ENCODE measurements at places on chromosomes 12 and 14.

DNA sequence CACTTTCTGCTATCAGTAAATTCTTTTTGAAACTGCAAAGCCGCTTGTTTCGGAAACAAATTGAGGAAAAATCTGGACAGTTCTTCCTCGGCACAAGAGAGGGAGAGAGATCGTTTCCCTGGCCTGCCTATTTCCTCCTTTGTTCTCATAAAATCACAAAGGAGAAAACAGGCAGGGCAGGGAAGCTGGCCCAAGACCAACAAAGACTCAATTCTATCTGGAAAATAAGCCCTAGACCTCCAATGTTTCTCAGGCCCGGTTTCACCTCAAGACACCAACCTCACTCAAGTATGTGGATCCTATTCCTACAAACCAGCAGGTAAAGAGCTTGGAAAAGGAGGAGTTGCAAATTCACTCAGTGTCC lies 19.5 kb downstream of the DICER1 start:
- H3K27ac ChIP-seq: no peak overlapping the region
- DNase-seq: no peak
- H3K36me3 ChIP-seq: no peaks in the 10 kb centered on the region
- no peak overlapping the region for H3K4me3 ChIP-seq

DNA sequence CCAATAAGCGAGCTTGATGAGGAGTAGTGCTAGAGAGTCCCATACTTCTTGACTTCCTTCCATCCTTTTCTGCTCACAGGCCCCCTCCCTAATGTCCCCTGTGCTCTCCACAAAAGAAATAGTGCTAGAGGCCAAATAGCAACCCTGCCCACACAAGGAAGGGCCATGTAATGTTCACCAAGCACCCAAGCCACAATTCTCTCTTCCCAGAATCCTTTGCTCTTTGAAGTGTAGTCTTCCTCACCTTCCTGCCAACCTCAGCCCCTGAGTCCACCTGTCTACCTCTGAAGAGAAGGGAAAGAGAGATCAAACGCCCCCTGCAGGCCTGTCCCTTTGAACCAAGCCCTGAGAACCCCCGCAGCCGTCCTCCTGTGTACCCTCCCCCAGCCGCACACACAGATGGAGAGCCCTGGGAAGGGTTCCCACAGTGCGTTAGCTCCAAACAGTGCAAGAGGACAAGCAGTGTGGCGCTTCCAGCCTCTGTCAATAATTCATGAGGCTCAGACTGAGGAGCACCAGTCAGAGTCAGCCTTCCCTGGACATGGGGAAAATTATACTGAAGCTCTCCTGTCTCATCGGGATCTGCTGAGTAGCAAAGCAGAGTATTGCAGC lies 1.9 kb upstream of the DHRS4 start:
- no peak overlapping the region for H3K27ac ChIP-seq
- no peaks in the 10 kb centered on the region for H3K4me1 ChIP-seq
- H3K27me3 ChIP-seq: no peaks in the 10 kb centered on the region
- H3K36me3 ChIP-seq: no peaks in the 10 kb centered on the region
- no peak overlapping the region for H3K4me3 ChIP-seq

DNA sequence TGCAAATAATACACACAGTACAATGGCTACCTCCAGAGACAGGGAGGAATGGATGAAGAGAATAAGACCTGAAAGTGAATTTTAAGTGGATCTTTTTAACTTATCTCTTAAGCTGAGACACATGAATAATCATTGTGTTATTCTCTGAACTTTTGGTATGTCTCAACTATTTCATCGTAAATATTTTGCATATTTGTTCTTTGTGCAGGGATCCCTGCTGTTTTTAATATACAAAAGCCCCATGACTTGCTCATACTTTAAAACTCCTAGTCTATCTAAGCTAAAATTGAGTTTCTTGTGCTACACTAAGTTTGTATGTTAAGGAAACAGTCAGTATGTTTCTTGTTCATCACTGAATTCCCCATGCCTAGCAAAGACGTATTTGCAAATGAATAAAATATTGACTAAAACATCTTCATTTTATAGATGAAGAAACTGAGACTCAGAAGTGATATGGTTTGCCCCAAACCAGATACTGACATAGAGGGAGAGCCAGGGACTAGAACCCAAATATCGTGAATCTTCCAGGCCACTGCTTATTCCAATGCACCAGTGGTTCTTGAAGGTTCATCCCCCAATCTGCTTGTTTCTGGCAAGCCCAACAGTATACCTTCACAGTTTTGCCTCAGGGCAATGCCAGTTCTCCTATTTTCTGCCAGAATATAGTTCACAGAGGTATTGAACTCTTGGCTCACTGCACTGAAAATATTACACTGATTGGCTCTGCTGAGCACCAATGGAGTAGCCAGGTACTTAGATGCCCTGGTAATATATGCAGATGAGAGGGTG lies 356.9 kb downstream of the MED13L start:
- no peaks in the 10 kb centered on the region for H3K27me3 ChIP-seq
- H3K4me3 ChIP-seq: no peak overlapping the region
- H3K36me3 ChIP-seq: no peaks in the 10 kb centered on the region
- no peak for DNase-seq
- no peaks in the 10 kb centered on the region for H3K4me1 ChIP-seq
- no peak overlapping the region for H3K27ac ChIP-seq

GRCh38 chr14:29016050-29016900 lies 249.7 kb downstream of the FOXG1 start:
- H3K27me3 ChIP-seq: no peaks in the 10 kb centered on the region
- peak; percentile 22 for DNase-seq
- no peaks in the 10 kb centered on the region for H3K36me3 ChIP-seq
- H3K4me1 ChIP-seq: no peaks in the 10 kb centered on the region
- H3K27ac ChIP-seq: no peak overlapping the region

DNA sequence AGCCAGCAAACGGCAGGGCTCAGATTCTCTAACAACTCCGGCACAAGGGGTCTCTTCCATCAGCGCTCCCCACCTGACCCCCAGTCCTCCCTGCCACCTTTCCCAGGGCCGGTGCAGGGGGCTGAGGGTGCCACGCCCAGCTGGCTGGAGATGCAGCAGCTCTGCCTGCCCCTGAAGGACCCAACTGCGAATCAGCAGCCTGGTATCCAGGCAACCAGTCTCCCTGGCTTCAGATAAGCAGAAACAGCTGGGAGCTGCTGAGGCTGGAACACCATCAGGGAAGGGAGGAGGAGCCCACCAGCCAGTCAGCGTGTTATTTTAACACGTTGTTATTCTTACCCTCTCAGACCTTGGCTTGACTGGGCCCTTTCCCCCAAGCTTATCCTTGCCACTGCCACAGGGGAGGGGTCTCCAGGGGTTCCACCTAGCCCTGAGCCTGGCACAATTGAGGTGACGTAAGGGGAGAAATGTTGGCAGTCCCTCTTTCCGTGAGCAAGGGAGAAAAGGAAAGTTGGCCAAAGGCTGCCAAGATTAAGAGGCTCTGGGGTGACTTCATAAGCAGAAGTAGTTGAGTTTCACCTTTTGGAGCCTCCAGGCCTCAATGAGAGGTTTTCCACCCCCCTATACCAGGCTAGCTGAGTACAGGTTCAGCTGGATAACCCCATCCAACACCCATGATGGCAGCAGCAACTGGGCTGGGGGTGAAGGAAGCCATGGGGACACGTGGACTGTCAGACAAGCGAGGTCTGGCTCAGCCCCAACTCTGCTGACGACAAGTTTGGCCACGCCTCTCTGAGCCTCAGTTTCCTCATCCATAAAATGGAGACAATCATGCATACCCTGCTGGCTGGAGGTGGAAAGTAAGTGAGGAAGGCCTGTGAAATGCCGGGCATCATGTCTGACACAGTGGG lies 91.1 kb downstream of the IRF2BPL start:
- DNase-seq: no peak
- no peaks in the 10 kb centered on the region for H3K36me3 ChIP-seq
- H3K27me3 ChIP-seq: no peaks in the 10 kb centered on the region
- H3K4me1 ChIP-seq: no peaks in the 10 kb centered on the region
- no peak overlapping the region for H3K4me3 ChIP-seq

- no peaks in the 10 kb centered on the region for H3K27me3 ChIP-seq
- peak overlapping the region; percentile 64 for H3K4me3 ChIP-seq
- peak overlapping the region; percentile 93 for H3K27ac ChIP-seq
- peak; percentile 64 for DNase-seq
- H3K36me3 ChIP-seq: no peaks in the 10 kb centered on the region
- 0 out of 2 replicates have a peak, but pooled peaks cover 4% of the 10 kb centered on the region for H3K4me1 ChIP-seq
Measured at GRCh38 chr14:20460458-20461224, 593 bp downstream of the PIP4P1 start.

- no peak for DNase-seq
- no peaks in the 10 kb centered on the region for H3K36me3 ChIP-seq
- H3K27ac ChIP-seq: no peak overlapping the region
- H3K4me1 ChIP-seq: no peaks in the 10 kb centered on the region
- no peak overlapping the region for H3K4me3 ChIP-seq
Measured at GRCh38 chr14:99040052-99040451, 231.9 kb downstream of the BCL11B start.

DNA sequence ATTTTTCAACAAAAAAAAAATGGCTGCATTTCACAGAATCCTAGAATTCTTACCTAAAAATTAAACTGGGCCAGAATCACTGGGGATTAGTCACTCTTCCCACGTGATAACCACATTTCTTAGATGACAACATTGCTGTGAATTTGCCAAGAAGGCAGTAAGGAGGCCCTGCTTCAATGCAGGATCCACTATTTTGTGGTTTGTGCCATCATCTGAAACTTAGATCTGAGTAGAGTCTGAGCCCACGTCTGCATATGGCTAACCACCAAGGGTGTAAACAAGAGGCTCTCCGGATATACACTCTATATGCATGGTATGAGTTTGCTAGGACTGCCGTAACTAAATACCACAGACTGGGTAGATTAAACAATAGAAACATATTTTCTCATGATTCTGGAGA lies 24.4 kb upstream of the TBX5 start:
- peak; percentile 30 for DNase-seq
- H3K27ac ChIP-seq: no peak overlapping the region
- no peaks in the 10 kb centered on the region for H3K27me3 ChIP-seq
- no peak overlapping the region for H3K4me3 ChIP-seq

DNA sequence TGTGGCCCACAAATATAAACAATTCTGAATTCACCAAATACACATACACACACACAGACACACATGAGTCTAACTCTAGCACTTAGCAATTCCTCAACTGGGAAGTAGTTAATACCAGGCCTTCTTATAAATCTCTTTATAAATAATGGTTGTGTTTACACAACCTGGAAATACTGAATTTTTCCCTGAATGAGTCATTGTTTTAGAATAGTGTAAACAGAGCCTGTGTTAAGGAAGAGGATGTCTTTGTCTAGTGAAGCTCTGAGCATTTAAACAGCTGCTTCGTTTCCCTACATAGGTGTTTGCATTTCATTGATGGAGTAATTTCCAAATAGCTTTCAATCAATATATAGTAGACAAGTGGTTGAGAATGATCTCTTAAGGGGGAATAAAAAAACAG lies 218.8 kb downstream of the BTG1 start:
- no peak overlapping the region for H3K27ac ChIP-seq
- H3K4me3 ChIP-seq: no peak overlapping the region
- no peaks in the 10 kb centered on the region for H3K36me3 ChIP-seq
- no peaks in the 10 kb centered on the region for H3K4me1 ChIP-seq
- H3K27me3 ChIP-seq: no peaks in the 10 kb centered on the region

GRCh38 chr12:19129486-19130223 lies at the start of gene PLEKHA5:
PLEKHA5 (plus strand) TSS chr12:19129733; CDS start chr12:19129800, 67 bp downstream.
- peak; percentile 66 for DNase-seq
- peak within 1 kb of the TSS; percentile 83 for H3K4me3 ChIP-seq
- 0 out of 2 replicates have a peak, but pooled peaks cover 8% of the 10 kb centered on the region for H3K4me1 ChIP-seq
- no peak within 1 kb of the TSS for H3K27ac ChIP-seq

GRCh38 chr12:27083861-27084394 lies 1.6 kb upstream of the C12orf71 start:
- no peaks in the 10 kb centered on the region for H3K27me3 ChIP-seq
- H3K27ac ChIP-seq: no peak overlapping the region
- no peak overlapping the region for H3K4me3 ChIP-seq
- H3K4me1 ChIP-seq: no peaks in the 10 kb centered on the region
- H3K36me3 ChIP-seq: no peaks in the 10 kb centered on the region

GRCh38 chr12:31207799-31208465 lies 118.0 kb downstream of the SINHCAF start:
- no peak overlapping the region for H3K4me3 ChIP-seq
- H3K27ac ChIP-seq: no peak overlapping the region

- H3K4me1 ChIP-seq: peaks cover 29% of the 10 kb centered on the region
- DNase-seq: peak; percentile 83
- H3K27ac ChIP-seq: peak overlapping the region; percentile 62
- H3K27me3 ChIP-seq: no peaks in the 10 kb centered on the region
- H3K36me3 ChIP-seq: peaks cover 11% of the 10 kb centered on the region
Measured at GRCh38 chr12:64737539-64737938, 21.7 kb downstream of the GNS start.

DNA sequence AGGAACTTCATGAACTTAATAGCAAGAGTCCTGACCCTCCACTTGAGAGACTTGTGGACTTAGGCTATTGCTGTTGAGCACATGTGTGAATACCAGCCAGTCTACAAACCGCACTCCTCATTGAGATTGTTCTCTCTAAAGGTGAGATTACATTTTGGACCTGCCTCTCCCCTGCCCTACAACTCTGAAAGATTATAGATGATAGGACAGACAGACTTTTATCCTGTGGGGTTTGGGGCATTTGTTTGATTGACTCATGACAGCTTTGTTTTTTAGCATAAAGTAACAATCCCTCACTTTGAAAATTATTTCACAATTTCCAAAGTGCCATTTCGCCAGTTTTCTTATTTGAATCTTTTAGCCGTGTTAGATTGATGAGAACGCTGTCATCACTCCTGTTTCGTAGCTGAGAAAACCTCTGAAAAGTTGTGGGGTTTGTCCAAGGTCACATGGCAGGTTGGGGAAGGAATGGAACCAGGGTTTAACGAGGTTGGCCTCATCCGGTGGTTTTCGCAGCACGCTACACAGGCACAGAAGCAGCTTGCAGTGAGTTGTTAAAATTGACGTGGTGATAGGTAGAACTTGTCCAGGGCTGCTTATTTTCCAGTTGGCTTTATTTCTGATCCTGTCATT lies 836 bp downstream of the EVL start:
- H3K36me3 ChIP-seq: no peaks in the 10 kb centered on the region
- peaks cover 26% of the 10 kb centered on the region for H3K4me1 ChIP-seq
- H3K4me3 ChIP-seq: no peak overlapping the region

GRCh38 chr12:105352940-105353635 lies 22.6 kb downstream of the C12orf75 start:
- no peak overlapping the region for H3K4me3 ChIP-seq
- H3K4me1 ChIP-seq: peaks cover 49% of the 10 kb centered on the region
- no peak overlapping the region for H3K27ac ChIP-seq

GRCh38 chr12:3752096-3752709 lies 706 bp downstream of the CRACR2A start:
- peak; percentile 77 for DNase-seq
- no peaks in the 10 kb centered on the region for H3K36me3 ChIP-seq
- H3K4me1 ChIP-seq: peaks cover 12% of the 10 kb centered on the region
- peak overlapping the region; percentile 63 for H3K27ac ChIP-seq

DNA sequence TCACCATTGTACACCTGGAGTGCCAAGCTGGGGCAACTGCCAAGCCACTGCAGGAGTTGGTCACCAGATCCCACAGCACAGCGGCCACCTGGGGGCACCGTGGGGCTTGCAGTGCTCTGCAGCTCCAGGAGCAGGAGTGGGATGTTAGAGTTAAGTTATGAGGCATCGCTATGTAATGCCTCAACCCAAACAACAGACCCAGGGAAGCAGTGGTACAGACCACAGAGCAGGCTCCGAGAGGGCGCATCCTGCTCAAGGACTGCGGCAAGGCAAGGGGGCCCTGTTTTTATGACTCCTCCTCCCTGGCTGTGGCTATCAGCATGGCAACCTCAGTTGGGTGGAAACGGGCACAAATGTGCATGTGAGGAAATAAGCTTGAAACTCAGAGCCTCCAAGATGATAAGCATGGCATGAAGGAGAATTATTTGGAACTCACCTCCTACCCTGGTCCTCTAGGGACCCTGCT lies 63.1 kb downstream of the ARL6IP4 start:
- H3K27ac ChIP-seq: no peak overlapping the region
- H3K4me3 ChIP-seq: no peak overlapping the region
- H3K36me3 ChIP-seq: no peaks in the 10 kb centered on the region
- no peaks in the 10 kb centered on the region for H3K27me3 ChIP-seq
- no peaks in the 10 kb centered on the region for H3K4me1 ChIP-seq
- DNase-seq: peak; percentile 43
